ENCODE measurements at places on chromosomes 7 and 10.

GRCh38 chr10:117503244-117504205 lies 39.0 kb upstream of the EMX2 start:
- DNase-seq = no peak

DNA sequence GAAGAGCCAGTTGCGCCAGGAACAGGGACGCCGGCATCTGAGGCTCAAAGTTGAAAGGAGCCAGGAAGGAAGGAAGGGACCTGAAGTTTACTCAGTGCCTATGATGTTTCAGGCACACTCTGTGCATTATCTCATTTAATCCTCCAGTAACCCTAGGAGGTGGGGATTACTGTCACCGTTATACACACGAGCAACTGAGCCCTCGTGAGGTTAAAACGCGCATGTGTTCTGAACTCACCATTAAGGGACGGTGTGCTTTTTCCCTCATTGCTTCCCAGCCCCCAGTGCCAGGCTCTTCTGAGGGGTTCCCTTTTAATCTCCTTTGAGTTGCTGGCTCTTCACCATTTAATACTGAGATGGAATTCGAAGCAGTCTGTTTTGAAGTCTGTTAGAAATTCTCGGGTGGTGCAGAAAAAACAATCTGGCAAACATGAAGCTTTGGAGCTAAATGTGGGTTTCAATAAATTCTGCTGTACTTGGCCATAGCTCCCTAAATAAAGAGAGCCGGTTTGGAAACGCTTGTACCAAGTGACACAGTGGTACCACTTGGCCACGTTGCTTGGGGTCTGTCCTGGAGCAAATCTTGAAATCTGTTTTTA lies 102.2 kb downstream of the TAX1BP1 start:
- DNase-seq = no peak

DNA sequence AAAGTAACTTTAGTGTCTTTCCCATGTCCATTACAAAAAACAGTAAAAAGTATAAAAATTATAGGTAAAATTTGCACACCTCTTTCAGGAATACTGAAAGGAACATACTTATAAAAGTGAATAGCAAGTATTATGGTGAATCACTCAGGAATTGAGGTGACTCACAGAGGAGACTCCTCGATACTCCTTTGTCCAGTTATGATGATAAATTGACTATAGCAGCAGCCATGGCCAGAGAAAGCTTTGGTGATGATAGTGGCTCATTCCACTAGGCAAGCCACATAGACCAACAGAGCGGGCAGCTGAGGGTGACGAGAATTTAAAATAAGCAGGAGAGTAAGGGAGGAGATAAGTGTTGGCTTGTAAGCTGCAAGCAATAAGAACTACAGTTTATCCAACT lies 1231.1 kb upstream of the CELF2 start:
- DNase-seq = no peak

- DNase-seq = no peak
Observed at GRCh38 chr7:137501562-137501961, 158.0 kb upstream of the PTN start.

DNA sequence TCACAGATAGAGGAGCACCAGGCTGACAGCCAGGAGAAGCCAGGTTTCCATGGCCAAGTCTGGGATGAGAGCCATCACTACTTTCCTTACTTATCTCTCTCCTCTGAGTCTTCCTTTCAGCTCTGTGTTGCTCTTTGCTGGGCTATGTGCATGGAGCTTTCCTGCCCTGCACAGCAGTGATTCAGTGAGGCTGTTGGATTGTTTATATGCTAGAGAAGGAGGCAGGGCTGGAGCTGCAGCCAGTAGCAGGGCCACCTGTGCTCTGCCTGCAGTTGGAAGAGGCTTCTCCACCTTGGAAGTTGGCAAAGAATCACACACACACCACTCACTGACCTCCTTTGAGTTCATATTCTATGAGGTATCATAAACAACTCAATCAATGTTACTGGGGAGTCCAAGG lies at the start of gene CYP3A4:
Gene CYP3A4, minus strand, starts transcription at position 178 of the 400 bp plus-strand sequence. Its CDS starts 103 bp downstream, at position 75.
- no peak for DNase-seq

- no peak for DNase-seq
Observed at GRCh38 chr7:38195804-38196595, 18.0 kb downstream of the STARD3NL start.

DNA sequence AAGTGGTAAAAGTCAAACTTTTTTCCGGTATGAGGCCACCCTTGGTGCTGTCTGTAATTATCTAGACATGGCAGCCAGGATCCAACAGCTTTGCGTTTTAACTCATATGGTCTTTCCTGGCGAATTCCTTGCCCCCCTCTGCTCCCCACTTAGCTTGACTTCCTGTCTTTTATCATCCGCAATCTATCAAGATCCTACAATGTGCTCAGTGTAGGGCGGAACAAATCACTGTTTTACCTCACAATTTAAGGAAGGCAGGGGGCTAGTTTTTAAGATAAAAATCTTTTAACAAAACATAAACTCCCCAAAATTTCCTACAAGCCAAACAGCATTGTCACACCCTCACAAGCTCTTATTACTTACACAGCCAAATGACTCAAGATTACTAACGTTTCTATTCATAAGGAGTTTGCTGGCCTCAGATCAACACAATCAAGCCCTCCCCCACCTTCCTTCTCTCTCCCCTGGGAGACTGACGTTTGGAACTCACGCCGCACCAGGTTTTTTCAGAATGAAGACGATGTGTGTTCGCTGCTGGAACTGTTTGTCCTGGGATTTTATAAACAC lies 1.3 kb upstream of the CDK14 start:
- DNase-seq = peak; percentile 20

Measured in KBM-7 (cell line).